ENCODE measurements at places on chromosomes 16 and 17.

DNA sequence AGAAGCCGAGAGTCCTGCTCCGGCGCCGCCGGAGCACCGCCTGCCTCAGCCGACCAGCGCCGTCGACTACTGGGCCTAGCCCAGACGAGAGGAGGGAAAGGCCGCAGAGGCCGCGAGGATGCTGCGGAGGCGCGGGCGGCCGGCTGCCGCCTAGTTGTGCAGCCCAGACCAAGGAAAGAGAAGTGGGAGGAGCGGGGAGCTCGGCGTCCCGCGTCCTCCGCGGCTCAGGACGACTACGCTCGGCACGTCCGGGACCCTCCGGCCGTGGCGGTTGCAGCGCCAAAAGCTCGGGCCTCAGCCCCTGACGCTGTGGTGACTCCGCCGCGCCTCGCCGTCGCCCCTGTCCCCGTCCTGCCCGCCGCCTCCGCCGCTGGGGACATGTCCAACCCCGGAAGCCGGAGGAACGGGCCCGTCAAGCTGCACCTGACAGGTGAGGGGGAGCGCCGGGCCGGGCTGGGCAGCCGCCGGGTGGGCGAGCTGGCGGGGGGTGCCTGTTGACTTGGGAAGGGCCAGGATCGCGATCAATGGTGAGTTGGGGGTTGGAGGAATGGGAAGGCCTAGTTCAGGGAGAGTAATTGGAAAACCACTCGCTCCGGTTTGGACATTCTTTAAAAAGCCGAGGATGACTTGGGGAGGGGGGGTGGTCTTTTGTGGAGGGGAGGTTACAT lies 37.7 kb downstream of the RNF135 start:
- DNase-seq: peak; percentile 54

DNA sequence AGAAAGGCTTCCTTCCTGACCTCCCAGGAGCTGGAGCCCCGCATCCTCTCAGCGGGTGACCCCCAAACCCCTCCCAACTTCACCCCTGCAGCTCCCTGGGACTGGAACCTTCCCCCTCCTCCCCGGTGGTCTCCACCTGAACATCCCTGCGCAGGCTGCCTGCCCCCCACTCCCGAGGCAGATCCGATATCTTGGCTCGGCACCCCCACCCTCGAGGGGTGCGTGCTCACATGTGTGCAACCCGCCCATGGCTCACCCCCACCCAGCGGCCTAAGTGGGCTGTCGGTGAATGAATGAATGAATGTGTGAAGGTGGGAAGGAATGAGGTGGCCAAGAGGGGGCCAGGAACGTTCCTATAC lies 39.7 kb downstream of the SLC7A5 start:
- DNase-seq: no peak

GRCh38 chr16:4556112-4556511 lies at the start of gene C16orf96:
Gene C16orf96 (plus strand): TSS chr16:4556340. CDS start chr16:4556490, 150 bp downstream.
- no peak for DNase-seq

GRCh38 chr16:30470170-30470512 lies 2.4 kb upstream of the ITGAL start:
- DNase-seq: peak; percentile 68

DNA sequence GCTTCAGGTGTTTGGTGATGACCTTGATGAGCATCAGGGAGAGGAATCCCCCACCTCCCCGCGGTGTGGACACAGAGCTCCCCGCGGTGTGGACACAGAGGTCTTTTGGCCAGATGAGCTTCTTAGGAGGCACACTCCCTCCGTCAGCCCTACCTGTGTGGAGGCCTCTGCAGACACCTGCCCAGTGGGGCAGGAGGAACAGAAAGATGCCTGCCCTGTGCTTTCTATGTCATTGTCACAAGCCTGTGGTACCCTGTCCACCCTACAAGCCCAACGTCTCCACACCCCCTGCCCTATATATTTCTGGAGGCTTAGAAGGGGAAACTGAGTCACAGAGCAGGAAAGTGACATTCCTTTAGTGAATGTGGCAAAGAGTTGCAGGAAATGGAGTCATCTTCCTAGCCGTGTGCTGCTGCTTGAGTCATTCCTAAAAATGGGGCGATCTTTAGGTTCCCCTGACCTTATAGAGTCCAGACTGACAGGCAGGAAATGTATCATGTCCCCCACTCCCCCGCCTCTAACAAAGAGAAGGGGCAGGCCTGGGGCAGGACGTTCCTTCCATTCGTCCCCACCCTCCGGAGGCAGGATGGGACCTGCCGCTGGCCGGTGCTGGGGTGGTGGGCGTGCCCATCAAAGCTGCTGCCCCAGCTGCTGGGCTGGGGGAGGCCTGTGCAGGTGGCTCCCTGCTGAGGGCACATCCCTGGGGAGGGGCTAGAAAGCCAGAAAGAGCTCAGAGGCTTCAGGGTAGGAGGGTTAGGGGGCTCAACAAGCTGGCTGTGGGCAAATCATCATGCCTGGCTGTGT lies 1.0 kb upstream of the C16orf74 start:
- DNase-seq: no peak

GRCh38 chr16:20918486-20919239 lies 18.1 kb downstream of the LYRM1 start:
- peak; percentile 35 for DNase-seq

DNA sequence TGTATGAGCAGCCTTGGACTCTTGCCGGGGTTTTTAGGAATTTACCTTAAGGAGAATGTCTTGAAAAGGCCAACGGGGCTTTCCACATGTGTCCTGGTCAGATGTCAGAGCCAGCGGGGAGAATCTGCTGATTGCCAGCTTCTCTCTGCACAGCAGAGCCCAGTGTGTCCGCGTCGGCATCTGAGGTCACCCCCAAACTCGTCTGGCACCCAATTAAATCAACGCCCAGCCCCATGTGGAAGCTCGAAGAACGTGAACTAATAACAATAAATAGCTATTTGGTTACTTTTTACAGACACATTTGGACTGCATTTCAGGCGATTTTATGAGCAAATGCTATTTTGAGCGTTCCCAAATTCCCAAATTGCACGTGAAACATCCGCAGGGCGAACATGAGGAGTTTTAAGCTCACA lies 303.5 kb downstream of the FOXL1 start:
- no peak for DNase-seq

GRCh38 chr17:57927048-57927723 lies 28.0 kb downstream of the CUEDC1 start:
- DNase-seq: no peak

- no peak for DNase-seq
Measured at GRCh38 chr17:54368906-54369305, 531.7 kb upstream of the TOM1L1 start.

GRCh38 chr16:29849505-29849904 lies 13.5 kb downstream of the CDIPT start:
- no peak for DNase-seq

DNA sequence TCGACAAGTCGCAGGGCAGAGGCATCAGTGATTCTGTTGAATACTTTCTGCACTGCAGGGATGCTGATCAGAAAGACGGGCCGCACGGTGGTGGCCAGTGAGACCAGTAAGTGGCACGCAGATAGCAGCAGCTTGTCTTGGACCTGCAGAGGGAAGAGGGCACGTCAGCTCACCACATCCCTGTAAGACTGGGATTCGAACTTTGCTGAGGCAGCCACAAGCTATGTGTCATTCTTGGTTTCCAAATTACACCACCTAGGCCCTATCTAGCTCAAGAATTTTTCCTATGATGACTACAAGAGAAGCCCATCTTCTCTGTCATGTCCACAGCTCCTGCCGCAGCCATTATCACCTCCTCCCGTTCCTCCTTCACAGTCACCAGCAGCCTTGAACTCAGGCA lies 49.4 kb upstream of the GSG1L start:
- DNase-seq: peak; percentile 83

DNA sequence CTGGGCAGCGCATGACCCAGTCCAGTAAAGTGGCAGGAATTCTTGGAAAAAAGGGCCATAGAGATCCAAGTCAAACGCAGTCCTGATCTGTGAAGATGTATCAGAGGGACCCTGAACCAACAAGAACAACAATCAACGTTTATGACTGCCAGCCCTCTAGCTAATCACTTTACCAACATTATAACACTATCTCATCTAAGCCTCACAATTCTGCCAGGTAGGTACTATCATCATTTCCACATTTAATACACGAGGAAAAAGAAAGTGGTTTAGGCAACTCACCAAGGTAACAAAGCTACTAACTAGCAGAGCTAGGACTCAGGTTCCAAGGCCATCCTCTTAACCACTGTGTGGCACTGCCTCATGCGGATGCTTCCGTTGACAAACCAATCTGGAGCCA lies 28.1 kb downstream of the TEX2 start:
- no peak for DNase-seq

DNA sequence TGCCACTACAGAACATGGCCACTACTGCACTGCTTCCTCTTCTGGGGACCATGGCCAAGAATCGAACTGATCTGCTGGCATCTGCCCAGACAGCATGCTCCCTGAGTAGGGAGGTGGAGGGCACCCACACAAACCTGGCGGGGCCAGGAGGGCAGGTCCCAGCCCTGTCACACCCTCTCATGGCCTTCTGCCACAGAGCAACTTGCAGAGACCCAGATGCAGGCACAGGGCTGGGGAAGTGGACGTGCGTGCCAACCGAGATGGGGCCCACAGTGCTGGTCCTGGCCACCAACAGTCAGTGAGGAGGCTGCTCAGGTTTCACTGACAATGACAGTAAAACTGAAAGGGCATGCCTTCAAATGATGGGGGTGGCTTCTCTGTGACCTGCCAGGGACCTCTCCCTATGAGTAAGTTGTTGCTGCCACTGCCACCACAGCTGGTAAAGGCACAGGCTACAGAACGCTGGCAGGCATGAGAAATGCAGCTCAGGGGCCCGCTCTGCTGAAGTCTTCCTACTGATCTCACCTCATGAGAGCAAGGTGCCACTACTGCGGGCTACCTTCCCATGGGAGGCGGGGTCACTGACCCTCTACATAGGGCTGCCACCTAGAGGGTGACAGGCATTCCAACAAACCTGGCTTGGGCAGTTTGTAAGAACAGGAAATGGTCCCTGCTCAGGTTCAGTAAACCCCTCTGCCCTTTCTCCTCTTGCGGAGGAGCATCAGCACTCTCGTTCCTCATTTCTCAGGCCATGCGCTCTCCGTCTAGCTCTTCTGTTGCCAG lies 15.5 kb downstream of the HIC1 start:
- peak; percentile 95 for DNase-seq

DNA sequence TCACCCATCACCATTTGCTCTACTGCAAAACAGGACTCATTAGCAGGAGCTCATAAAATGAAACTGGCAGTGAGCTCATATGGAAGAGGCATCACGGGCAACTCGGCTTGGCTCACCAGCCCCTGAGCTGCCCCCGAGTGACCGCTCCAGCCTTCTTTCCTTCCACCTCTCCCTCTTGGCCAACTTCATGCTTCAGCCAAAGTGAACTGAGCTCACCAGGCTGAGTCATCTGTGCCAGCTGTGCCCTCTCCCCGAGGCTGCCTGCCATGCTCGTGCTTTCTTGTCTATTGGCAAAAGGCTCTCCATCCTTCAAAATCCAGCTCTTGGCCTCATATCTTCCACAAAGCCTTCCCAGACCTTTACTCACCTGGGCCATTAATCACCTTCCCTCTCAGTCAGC lies 391.4 kb downstream of the WWOX start:
- no peak for DNase-seq

DNA sequence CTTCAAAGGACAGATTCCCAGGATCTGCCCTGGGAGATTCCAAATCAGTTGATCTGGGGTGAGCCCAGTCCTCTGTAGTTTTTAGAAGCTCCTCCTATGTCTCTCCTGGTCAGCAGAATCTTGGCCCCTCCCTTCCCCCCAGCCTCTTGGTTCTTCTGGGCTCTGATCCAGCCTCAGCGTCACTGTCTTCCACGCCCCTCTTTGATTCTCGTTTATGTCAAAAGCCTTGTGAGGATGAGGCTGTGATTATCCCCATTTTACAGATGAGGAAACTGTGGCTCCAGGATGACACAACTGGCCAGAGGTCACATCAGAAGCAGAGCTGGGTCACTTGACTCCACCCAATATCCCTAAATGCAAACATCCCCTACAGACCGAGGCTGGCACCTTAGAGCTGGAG lies 840 bp upstream of the CDH5 start:
- no peak for DNase-seq

- no peak for DNase-seq
Measured at GRCh38 chr16:57600952-57601580, 27.4 kb upstream of the ADGRG1 start.

- no peak for DNase-seq
Measured at GRCh38 chr16:55189224-55189623, 134.8 kb upstream of the IRX6 start.

- DNase-seq: no peak
Measured at GRCh38 chr17:35002876-35003551, 22.7 kb downstream of the LIG3 start.

DNA sequence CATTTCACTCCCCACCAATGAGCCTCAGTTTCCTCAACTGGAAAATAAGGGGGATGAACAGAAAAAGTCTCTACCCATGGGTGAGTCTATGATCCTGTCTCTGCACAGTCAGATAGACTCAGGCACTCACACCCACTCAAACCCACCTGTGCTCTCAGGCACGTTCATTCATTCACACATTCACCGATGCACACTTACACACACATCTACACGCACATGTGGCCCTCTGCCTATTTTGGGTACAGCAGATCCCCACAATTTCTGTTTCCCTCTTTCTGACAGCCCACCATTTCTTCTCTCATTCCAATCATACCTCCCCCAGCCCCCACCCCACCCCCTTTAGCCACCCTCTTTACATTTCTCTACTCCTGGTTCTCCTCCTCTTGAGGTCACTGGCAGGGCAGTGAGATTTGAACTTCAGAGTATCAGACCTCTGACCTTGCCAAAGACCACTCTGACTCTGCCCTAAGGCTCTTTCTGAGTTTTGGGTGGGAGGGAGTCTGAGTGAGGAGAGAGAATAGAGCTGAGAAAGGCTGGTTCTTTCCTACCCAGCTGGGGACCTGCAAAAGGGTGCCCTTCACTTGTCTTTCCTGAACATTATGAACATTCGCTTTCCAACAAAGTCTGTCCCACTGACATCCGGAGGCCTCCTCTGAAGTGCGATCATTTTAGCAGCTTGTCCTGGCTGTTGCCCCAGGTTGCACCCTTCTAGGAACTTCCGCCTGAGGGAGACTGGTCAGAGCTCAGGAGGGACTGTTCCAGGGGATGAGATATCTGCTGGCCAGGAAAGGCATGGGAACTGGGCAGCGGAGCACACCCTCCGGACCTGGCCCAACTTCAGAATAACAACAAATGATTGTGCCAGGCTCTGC lies 10.1 kb upstream of the COL1A1 start:
- DNase-seq: no peak

DNA sequence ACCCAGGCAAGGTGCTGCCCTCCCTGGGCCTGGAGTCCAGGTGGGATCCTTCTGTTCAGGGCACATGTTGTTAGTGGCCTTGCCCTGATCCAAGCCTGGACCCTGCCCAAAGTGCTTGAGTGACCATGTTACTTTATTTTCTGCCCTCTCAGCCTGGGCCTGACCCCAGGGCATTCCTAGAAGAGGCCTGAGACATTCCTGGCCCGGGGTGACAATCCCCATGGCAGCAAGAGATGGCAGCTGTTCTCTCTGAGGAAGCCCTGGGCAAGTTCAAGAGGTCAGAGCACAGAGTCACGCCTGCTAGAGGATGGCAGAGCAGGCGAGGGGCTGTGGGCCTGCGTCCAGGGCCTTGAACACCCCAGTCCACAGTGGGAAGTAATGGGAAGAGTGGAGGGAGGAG lies 5.0 kb downstream of the CDH16 start:
- no peak for DNase-seq
